Stimulated activated CD4-positive, alpha-beta T cell treated with anti-CD3 and anti-CD28 coated beads, Interleukin-4, amount 100 ng/mL, for 48 hours (primary cell): ENCODE measurements at places on chromosomes 5 and 9.

- DNase-seq: no peak
Measured at GRCh38 chr9:114001410-114001685, 76.8 kb downstream of the AMBP start.

DNA sequence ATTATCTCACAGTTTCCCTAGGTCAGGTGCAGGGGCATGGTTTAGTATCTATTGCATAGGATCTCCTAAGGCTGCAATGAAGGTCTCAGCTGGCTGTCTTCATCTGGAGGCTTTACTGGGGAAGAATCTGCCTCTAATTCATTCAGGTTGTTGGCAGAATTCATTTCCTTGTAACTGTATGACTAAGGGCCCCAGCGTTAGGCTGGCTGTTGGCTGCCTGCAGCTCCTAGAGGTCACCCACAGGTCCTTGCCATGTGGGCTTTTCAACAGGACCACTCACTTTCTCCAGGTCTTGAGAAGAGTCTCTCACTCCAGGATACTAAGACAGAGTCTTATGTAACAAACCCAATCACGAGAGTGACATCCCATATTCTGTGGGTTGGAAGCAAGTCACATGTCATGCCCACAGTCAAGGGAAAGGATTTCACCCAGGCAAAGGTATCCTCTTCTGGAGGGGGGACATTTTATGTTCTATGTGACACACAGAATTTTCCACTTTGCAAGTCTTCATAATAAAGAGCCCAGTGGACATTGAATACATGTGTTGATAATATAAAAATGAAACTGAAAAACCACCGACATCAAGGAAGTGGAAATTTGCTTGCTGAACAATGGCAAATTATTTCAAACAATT, 38.2 kb downstream of the HMHB1 start:
- DNase-seq: no peak

DNA sequence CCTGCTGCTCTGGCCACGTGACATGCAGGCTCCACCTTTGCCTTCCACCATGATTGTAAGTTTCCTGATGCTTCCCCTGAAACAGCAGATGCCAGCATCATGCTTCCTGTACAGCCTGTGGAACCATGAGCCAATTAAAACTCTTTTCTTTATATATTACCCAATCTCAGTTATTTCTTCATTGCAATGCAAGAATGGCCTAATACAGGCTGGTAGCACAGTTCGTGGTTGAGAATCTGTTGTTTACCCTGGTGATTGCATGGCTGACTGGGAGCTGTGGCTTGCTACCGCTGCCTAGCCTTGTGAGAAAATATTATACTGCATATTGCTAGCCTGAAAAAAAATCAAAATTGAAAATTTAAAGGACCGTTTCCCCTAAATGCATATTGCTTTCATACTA, 44.8 kb upstream of the PTPN3 start:
- DNase-seq: no peak

DNA sequence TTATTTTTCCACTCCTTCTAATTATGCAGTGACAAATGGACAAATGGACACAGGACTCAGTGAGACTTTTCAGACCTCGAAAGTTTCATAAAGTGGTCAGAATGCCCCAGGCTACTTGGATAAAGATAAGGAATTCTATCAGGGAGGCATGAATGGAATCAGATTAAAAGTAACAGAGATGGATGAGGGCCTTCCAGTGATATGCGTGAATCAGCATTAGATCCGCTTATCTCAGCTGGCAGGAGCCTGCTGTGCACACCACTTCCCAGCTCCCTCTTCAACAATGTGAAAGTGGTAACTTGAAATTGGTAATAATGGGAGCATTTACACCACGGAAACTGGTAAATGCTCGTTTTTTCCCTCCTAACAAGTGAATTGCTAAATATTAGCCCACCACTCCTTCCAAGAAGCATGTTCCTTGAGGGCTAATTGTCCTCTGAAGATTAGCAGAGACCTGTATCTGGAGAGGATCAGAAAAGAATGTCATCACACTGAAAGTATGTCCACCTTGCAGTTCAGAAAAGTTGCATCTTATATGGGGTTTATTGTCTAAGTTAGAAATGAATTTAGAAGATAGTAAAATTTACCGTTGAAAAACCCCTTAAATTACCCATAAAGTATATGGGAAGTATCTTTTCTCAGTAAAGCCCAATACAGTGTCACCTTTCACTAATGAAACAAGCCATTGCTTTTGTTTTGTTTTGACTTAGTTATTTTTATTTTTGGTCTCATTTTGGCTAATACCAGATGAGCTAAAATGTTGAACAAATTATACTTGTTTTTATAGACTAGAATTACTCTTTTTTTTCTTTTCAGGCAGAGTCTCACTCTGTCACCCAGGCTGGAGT, 125.3 kb downstream of the DPYSL3 start:
- DNase-seq: no peak

DNA sequence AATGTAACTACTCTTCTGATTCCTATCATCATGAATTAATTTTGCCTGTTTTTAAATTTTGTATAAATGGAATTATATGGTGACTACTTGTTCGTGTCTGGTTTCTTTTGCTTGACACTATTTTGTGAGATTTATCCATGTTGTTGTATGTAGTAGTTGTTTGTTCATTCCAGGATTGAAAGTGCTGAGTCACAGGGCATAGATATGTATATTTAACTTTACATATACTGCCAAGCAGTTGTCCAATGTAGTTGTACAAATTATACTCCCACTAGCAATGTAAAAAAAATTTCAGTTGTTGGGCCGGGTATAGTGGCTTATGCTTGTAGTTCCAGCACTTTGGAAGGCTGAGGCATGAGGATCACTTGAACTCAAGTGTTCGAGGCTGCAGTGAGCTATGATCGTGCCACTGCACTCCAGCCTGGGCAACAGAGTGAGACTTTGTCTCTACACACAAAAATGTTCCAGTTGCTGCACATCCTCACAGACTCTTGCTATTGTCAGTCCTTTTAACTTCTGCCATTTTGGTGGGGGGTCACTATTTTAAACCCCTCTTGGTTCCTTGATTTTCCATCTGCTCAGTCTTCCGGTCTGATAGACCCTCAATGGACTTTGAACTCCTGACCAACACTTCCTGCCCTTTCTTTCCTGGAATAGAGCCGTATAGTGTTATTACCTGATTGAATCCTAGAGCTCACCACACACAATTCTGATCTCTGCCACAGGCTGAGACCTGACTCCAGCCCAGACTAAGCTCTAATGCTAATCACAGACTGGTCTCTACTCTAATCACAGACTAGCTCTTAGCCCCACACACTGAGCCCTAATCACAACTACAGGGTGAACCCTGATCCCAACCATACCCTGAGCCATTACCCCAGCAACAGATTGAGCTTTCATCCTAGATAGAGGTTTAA, 69.3 kb upstream of the MELK start:
- no peak for DNase-seq

DNA sequence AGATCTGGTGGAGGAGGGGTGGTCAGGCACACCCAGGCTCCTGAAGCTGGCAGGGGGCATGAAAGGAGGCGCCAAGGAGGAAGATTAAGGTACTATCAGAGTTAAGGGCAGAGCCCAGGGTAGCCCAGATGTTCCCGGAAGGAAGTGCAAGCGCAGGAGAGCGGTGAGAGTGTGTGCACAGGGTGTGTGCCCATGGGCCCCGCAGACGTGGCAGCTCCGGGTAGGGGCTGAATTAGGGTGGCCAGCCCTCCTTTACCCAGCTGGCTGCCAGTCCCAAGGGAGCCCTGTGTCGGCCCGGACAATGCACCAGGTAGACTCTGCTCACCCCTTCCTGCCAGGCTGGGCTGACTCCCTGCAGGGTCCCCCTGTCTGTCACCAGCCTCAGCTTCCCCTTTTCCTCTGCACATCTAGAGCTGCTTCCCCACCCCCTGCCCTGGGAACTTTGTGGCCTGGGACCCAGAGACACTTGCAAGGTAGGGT, at the start of gene SMIM33:
TSS of gene SMIM33 (plus strand) at position 184 of the 480 bp plus-strand sequence. CDS start at position 302, 118 bp downstream.
- no peak for DNase-seq

GRCh38 chr5:94057217-94057616, 315.8 kb upstream of the POU5F2 start:
- DNase-seq: no peak

DNA sequence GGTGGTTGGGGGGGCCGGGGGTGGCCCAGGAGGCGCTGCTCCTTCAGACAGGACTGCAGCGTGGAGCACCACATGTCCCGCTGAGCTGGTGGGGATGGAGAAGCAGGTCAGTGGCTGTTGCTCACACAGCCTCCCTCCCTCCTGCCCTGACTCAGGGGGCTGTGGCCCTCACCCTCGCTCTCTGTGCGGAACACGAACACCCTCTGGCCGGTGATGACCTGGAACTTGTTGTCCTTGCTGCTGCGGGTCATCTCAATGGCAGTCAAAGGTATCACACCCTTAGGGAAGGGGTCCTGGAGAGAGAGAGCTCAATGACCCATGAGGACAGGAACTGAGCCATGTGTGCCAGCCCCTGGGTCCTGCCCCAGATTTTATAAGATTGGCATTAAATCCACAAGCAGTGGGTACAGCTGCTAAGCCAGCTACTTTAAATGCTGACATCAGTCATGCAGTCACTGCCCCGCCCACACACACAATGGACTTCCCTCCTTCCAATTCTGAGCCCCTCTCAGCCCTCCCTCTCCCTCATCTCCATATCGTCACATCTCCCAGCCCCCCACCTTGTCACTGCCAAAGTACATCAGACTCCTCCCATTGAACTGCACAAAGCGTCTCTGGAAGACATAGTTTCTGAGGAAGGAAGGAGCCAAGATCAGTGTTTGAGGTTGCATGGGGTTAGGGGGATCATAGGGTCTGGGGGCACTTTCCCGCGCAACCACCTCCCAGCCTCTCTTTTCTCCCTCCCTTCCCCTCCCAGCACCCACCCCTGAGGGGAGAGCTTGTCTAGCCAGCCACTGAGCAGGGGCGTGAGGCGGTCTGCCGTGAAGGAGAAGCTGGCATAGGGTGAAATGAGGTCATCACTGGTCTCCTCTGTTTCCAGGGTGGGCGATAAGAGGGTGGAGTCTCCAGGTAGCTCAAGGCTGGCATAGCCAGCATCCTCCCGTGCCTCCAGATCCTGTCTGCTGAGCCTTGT, 8.9 kb downstream of the ARAP3 start:
- no peak for DNase-seq

GRCh38 chr5:30051976-30052375, 1141.5 kb upstream of the CDH6 start:
- DNase-seq: no peak

DNA sequence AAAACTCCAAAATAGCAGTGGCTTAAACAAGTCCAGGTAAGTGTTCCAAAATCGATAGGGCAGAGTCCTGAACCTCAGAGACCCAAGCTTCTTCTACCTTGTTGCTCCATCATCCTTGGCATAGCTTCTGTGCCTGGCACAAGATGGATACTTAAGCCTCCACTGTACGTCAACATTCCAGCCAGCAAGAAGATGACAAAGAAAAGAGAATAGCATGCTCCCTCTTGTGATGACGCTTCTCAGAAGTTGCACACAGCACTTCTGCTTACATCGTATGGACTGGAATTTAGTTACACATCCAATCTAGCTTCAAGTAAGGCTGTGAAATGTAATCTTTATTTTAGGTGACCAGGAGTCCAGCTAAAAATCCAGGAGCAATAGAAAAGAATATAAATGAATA, 227.4 kb downstream of the ESM1 start:
- no peak for DNase-seq

GRCh38 chr9:136327304-136327974, at the start of gene GPSM1:
Gene GPSM1, plus strand, starts transcription at chr9:136327539. Its CDS starts 157 bp downstream, at chr9:136327696.
- peak; percentile 26 for DNase-seq

- DNase-seq: peak; percentile 41
Measured at GRCh38 chr9:128072144-128073021, 4.4 kb downstream of the SLC25A25 start.

DNA sequence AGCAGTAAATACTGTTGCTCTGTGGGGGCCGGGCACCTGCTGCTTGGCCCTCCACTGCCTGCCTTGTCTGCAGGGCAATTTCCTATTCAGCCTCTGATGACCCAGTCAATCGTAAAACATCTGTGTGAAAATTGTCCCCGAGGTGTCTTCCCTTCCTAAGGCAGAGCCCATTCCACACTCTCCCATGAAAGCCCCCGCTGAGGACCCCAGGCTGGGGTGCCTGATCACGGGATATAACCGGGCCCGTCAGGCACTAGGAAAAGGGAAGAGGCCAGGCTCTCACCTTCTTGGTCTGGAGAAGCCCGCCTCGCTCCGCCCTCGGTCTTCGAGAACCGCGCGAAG, 27.2 kb upstream of the SCGB3A1 start:
- no peak for DNase-seq

- no peak for DNase-seq
Measured at GRCh38 chr9:100294341-100294740, 58.4 kb downstream of the TEX10 start.

DNA sequence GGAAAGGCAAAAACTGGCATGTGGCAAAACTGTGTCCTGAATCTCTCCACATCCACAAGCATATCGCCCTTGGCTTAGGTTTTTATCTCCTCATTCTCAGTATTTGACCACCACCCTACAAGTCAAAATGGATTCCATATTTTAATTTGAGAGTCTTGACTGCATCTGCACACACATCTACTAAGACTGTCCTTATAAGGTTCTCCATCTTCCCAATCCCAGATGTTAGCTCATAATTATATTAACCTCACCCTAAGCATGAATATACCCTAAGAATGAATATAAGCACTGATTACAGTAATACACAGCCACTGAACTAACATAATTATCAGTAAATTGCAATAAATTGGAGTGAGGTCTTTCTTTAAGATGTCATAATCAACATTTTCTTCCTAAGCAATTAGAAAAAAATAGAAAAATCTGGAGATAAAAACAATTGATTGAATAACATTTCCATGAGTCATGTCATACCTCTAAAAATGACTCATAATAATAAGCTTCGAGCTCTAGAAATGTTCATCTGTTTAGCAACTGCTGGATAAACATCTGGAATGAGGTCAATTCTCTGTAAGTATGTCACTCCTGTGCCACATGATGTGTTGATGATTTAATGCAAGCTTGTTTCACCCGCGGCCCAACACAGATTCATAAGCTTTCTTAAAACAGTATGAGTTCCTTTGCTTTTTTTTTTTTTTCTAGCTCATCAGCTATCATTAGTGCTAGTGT, 39.9 kb upstream of the PAM start:
- no peak for DNase-seq

DNA sequence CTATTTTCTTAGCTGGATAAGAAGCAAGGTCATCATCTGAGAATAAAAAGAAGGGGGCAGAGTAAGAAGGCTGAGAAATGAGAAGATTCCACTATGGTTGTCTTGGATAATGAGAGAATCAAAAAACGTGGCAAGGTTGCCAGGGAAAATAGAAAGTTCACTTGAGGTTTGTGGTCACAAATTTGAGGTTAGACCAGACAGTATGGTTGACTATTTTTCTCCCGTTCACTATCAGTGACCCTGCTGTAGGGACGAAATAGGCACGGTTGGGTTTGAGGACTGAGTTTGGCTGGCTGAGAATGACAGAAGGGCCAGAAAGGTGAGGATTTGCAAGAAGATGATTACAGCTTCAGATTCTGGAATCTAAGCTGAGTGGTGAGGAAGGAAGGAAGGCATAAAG, 266.0 kb upstream of the ZNF462 start:
- DNase-seq: no peak

- no peak for DNase-seq
Measured at GRCh38 chr9:14027116-14027800, 286.7 kb downstream of the NFIB start.
